Activated CD8-positive, alpha-beta memory T cell treated with anti-CD3 and anti-CD28 coated beads, Interleukin-2, amount 10 ng/mL, durations not matched to agents 7 days and 5 days (primary cell): ENCODE measurements at places on chromosomes 11 and 22. TPM values are rescaled to one million over a fixed set of nuclear protein-coding genes. Genes with fewer than 3 reads are reported as not detected.

Gene RPS25
- total RNA-seq, result 945 TPM

Gene ANKRD13D
- 148 TPM for total RNA-seq

Gene RAB38
- 4.7 TPM for total RNA-seq

Gene CABP7
- not detected for total RNA-seq

Gene OR52I1
- total RNA-seq, result not detected

Gene GRK3
- 34.1 TPM for total RNA-seq

Gene MYBPC3
- not detected for total RNA-seq

- peak; percentile 57 for DNase-seq
- H3K4me3 ChIP-seq, result no peak overlapping the region
- H3K36me3 ChIP-seq, result peaks cover 7% of the 10 kb centered on the region
- H3K4me1 ChIP-seq, result peaks cover 38% of the 10 kb centered on the region
- peaks cover 7% of the 10 kb centered on the region for H3K27me3 ChIP-seq
Measured at GRCh38 chr11:6196396-6196795, 2.6 kb upstream of the OR52W1 start.

DNA sequence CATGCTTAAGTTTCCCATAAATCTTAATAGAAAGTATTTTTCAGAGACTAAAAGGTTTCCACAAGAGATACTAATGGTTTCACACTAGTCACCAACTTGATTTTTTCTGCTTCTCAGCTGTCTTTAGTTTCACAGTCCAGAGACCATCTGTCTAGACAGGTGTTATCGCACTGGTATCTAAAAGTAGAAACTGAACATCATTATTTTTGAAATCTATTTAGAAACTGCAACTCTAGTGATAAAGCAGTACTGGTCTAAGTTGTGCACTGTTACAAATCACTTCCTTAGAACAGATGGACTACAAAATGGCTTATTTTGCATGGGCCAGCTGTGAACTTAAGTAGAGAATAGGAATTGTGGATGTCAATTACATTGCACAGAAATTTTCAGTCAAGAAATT is 78.0 kb downstream of the CNTN5 start:
- no peaks in the 10 kb centered on the region for H3K36me3 ChIP-seq
- no peak overlapping the region for H3K4me3 ChIP-seq
- no peak for DNase-seq

DNA sequence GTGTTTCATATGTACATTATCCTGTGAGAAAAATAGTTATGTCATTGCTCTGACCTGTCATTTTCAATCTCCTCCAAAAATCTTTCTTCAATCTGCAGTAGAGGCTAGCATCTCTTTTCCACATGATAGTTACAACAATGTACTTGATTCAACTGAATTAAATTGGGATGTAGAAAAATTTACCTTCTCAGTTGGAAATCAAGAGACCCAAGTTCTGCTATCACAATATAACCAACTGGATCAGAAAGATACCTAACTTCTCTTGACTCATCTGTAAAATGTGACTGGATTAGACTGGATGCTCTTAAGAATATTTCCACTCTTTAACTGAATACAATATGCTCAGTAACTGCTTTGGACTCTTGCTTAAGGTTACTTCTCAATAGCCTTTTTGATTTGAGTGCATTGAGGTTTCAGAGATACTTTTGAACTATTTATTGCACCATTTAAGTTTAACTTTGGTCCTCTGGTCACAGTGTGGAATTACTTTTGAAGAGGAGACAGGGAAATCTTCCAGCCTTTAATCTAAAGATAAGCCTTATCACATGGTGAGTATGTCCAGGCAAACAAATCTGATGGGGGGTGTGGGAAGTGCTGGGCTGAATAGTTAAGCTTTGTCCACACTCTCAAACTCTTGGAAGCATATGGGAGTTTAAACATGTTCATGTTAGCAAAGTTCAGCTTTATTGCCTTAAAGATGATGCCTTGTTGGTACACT is 82.3 kb downstream of the YAP1 start:
- no peaks in the 10 kb centered on the region for H3K4me1 ChIP-seq
- no peaks in the 10 kb centered on the region for H3K36me3 ChIP-seq

GRCh38 chr11:92246630-92247029 is 22.0 kb downstream of the FAT3 start:
- no peak overlapping the region for H3K27ac ChIP-seq
- DNase-seq, result no peak

DNA sequence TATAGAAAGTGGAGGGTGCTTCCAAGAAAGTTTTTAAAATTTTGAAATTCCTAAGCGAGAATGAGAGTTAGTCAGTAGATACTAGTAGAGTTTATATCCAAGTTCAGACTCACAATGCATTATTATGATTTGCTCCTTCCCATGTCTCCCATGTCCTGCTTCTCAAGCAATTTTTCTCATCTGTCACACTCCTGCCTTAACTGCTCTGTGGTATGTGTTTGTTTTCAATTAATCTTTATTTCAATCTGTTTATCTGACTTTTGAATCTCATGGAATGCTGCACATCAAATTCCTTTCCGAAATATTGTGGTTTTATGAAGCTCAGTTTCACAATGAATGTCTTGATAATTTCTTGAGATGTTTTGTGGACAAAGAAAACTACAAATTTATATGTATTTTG is 18.1 kb downstream of the THY1 start:
- no peaks in the 10 kb centered on the region for H3K4me1 ChIP-seq
- no peak overlapping the region for H3K27ac ChIP-seq
- no peak overlapping the region for H3K4me3 ChIP-seq

GRCh38 chr22:46780453-46780852 is 18.0 kb downstream of the TBC1D22A start:
- H3K4me1 ChIP-seq, result peaks cover 26% of the 10 kb centered on the region
- DNase-seq, result no peak
- H3K27ac ChIP-seq, result no peak overlapping the region
- no peaks in the 10 kb centered on the region for H3K36me3 ChIP-seq

- peaks cover 2% of the 10 kb centered on the region for H3K27me3 ChIP-seq
- no peak overlapping the region for H3K4me3 ChIP-seq
- DNase-seq, result no peak
- H3K36me3 ChIP-seq, result no peaks in the 10 kb centered on the region
Measured at GRCh38 chr22:35852076-35852475, 134.4 kb downstream of the APOL5 start.

GRCh38 chr11:69700278-69701140 is 3.3 kb downstream of the FGF19 start:
- no peak overlapping the region for H3K27ac ChIP-seq
- no peaks in the 10 kb centered on the region for H3K36me3 ChIP-seq
- no peak for DNase-seq
